ENCODE measurements at places on chromosomes 11 and 22.

GRCh38 chr22:20354238-20354975 lies 34.5 kb upstream of the DGCR6L start:
- no peak for DNase-seq

- no peak for DNase-seq
Measured at GRCh38 chr11:78907636-78908035, 333.0 kb upstream of the NARS2 start.

DNA sequence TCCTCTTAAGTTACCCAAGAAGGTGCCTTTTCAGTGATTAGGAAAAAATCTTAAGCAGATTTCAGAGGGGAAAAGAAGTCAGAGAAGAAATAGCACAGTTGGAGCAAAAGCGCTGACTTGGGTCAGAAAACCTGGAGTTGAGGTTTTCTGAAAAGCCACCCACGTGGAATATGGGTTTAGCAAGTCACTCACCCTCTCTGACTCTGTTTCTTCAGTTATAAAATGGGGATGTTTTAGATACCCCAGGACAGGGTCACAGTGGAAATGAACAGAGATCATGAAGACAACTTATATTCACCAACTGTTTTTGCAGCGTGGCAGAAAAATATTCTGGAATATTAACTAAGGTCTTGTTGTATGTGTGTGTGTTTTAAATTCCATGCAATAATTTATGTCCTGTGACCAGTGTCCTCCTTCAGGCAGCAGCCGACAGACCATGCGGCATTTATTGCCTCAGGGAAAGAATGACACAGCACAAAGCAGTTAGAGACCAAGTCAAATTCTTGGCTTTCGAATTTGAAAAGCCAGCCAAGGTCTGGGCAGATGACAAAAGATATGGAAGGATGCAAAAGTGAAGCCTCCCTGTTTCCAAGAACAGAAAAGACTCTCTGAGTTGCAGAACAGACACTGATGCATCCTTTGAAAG lies 119.9 kb downstream of the MIAT start:
- DNase-seq: no peak

- no peak for DNase-seq
Measured at GRCh38 chr11:11807811-11808782, 33.7 kb upstream of the USP47 start.

DNA sequence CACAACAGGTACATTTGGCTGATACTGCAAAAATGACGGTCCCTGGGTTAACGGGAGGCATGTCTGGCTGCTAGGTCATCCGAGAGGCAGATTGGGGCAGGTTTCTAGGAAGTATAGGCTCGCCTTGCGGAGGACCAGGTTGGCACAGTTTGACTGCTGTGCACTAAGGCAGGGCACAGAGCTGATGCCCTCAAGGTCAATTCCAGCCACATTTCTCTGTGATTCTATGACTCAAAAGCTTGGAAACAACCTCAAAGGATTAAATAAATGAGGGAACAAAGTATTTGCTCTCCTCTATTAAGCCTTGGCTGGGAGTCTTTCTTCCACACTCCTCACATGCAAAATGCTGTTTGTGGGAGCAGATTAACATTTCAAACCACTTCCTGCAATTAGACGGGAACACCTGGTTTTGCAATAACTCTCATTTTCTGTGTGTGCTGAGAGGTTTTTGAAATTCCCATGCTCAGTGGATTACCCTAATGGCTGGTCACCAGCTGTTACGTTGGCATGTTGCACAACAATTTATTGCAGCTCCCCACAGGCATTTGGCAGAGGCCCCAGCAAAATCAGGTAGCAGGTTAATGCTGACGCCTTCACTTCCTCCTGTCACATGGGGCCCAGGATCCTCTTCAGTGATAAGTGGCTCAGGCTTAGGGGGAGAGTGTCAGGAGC lies 61.0 kb upstream of the PLET1 start:
- DNase-seq: no peak

GRCh38 chr11:18392434-18393321 lies 1.7 kb upstream of the LDHA start:
- DNase-seq: no peak

GRCh38 chr11:5007561-5007960 lies 12.9 kb downstream of the OR51L1 start:
- no peak for DNase-seq

DNA sequence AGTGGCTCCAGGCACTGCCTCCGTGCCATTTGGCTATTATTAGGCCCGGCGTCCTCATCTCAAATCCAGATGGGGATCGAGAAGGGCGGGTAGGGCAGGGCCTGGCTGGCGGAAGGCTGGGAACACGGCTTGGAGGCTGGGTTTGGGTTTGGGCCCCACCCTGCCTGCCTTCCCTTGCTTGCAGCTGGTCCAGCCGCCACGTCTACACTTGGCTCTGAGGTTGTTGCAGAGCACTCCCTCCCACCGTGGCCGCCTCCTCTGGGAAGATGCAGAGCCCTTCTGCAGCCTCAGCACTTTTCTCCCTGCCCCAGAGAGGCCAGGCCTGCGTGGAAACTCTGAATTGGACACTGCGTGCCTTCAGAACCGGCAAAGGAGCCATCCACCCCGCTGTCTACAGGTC lies 5.2 kb upstream of the SMTN start:
- DNase-seq: no peak

DNA sequence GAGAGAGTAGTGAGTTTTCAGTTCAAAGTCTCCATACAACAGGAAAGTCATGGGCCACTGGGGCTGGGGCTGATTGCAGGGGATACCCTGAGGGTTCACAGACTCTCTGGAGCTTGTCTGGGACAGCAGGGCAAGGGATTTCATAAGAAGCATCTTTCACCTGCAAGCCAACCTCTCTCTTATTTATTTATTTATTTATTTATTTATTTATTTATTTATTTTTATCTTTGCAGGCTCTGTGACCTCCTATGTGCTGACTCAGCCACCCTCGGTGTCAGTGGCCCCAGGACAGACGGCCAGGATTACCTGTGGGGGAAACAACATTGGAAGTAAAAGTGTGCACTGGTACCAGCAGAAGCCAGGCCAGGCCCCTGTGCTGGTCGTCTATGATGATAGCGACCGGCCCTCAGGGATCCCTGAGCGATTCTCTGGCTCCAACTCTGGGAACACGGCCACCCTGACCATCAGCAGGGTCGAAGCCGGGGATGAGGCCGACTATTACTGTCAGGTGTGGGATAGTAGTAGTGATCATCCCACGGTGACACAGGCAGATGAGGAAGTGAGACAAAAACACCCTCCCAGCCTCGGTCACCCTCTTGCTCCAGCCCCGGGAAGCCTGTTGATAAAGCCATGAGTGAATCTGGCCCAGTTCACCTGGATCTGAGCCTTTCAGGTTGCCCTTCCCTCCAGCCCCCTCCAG lies 68.4 kb downstream of the GGTLC2 start:
- no peak for DNase-seq

DNA sequence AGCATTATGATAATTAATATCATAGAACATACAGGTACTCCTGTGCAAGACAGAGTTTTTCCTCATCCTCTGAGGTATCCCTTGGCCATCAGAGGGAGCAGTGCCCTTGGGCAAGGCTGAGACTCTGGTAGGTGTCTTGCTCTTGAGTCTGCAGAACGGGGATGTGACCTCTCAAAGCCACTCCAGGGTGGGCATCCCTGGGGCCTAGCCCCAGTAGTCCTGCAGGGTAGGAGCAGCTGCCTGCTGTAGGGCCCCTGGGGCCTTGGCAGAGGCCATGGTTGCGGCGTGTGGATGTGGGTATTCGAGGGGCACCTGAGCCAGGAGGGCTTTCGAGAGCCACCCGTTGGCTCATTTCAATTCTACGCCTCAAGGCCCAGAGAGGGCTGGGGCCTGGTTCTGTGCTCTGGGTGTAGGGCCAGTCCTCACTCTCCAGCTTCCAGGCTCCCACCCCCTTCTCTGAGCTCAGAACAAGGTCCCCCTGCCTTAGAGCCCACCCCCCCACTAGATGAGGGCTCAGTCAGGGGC lies 7.7 kb upstream of the OMP start:
- DNase-seq: no peak

GRCh38 chr11:77049026-77049425 lies 14.8 kb downstream of the B3GNT6 start:
- no peak for DNase-seq

DNA sequence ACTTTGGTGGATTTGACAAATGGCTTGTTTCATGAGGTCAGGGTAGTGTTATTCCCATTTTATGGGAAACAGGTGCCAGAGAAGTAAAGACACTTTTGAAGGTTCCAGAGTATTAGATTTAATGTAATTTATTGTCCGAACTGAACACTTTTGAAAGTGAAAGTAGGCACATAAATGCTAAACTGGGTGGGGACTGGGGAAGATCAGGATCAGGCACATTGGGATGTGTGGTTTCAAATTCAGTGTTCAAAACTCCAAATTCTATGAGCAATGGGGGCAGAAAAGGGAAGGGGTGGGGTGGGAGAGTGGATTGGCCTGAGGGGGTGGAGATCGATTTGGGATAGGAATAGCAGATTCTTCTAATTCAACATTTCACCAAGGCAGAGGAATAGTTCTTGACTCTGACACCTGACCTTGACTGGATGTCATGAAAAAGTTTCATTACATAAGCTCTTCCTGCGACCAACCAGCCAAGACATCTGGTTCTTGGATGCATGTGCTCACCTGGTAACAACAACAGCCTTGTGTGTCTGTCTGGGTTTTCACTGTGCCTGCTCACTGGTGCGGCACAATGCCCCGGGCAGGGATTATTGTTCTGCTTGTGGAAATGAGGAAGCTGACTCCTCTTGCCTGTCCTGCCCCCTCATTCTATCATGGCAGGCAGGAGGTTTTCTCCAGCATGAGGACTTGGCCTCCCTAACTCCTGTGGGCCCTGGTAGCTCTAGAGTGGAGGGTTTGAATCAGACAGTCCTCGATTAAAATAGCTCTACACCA lies 10.8 kb downstream of the PPFIBP2 start:
- no peak for DNase-seq

GRCh38 chr11:64057890-64058289 lies 22.2 kb downstream of the FLRT1 start:
- DNase-seq: no peak
